T-cell (primary cell): ENCODE measurements at places on chromosomes 2 and 18.

GRCh38 chr2:85433511-85434089 is 15.1 kb downstream of the SH2D6 start:
- DNase-seq: no peak

DNA sequence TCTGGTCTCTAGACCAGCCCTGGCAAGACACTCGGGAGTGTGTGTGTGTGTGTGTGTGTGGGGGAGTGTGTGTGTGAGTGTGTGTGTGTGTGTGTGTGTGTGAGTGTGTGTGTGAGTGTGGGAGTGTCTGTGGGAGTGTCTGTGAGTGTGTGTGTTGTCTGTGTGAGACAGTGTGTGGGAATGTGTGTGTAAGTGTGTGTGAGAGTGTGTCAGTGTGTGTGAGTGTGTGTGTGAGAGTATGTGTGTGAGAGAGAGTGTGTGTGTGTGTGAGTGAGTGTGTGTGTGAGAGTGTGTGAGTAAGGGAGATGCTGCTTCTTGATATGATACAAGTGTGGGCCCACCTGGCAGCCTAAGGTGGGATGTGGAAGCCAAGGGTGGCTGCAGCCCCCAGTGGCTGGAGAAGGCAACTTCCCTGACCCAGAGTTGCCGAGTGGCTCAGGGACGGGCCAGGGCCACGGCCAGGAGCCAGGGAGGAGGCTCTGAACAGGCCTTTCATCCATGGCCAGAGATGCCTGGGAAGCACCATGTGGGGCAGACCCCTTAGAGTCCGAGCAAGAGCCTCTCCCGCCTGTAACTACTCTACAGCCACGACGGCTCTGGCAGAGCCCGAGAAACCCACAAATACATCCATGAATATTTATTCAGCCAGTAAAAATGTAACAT is 159.3 kb upstream of the MYCN start:
- DNase-seq: no peak

- DNase-seq: no peak
These were observed 114.7 kb downstream of the CSRNP3 start for GRCh38 chr2:165584126-165584654.

DNA sequence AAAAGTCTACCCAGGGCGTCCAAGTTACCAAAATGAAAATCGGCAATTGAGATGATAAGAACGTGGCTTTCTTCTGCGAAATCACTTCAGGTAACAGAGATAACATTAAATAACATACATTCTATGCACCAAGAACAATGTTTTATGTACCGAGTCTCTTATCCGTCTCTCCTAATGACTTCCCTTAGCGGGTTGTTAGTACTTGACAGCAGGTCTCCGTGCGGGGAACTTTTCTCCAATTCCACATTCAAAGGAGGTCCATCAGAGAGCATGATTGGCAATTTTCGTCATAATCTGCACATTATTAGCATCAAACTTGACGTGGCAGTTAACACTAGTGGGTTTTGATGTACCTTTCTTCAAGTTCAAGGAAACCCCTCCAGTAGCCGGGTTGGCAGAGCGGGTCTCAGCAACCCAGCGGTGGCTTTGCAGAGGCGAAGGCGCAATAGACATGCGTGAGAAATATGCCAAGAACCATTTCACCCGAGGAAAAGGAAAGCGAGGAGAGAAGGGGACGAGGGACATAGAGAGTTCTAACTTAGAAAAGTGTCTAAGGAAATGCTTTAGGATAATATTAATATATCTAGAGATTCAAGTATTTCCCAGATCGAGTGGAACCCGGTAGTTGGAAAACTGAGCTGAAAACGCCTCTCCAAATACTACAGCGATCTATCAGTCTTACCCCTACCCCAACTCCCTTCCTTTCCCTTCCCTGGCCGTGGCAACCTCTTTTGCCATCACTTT is 5.0 kb downstream of the EVX2 start:
- no peak for DNase-seq

- DNase-seq: no peak
These were observed 34.6 kb downstream of the ADCY3 start for GRCh38 chr2:24885221-24886125.

GRCh38 chr2:132668987-132669907 is 758 bp downstream of the LYPD1 start:
- DNase-seq: no peak

- no peak for DNase-seq
These were observed 33.8 kb upstream of the NFATC1 start for GRCh38 chr18:79361766-79362522.

DNA sequence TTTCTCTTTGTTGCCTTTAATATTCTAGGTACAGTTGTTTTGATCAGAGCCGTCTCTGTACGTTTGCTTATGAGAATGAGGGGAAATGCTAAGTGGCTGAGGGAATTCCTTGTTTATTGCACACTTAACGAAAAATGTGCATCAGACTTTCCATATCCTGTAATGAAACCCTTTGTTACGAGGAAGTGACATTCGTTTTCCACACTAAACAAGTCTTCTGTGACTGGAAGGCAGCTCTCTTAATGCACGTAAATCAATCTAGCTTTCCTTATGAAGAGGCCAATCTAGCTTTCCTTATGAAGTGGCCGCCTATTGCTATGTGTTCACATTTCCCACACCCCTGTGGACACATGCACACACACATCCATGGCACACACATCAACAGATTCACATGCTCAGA is 186.2 kb downstream of the SNTG2 start:
- no peak for DNase-seq

DNA sequence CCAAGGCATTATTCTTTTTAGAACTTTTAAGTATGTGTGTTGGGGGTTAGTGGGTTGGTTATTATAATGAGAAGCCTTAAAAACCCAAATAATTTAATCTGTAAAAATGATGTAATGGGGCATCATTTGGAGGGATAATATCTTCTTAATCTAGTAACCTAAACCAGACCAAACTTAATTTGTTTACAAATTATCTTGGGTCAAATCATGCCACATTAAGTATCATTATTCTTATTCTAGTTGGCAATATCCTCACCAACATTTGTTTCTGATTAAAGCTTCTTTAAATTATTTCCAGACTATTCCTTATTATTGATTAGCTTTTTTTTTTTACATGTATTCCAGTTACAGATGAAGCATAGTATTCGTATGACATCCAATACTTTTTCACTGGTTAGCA is 85.5 kb upstream of the VWC2L start:
- no peak for DNase-seq

- DNase-seq: no peak
These were observed 757.4 kb downstream of the SATB2 start for GRCh38 chr2:198700319-198700718.

- DNase-seq: no peak
These were observed 3.7 kb downstream of the TNFRSF11A start for GRCh38 chr18:62328586-62329525.

GRCh38 chr2:64352292-64352691 is 101.7 kb upstream of the LGALSL start:
- DNase-seq: no peak

- DNase-seq: no peak
These were observed 122.5 kb downstream of the PLA2R1 start for GRCh38 chr2:159939946-159940345.

DNA sequence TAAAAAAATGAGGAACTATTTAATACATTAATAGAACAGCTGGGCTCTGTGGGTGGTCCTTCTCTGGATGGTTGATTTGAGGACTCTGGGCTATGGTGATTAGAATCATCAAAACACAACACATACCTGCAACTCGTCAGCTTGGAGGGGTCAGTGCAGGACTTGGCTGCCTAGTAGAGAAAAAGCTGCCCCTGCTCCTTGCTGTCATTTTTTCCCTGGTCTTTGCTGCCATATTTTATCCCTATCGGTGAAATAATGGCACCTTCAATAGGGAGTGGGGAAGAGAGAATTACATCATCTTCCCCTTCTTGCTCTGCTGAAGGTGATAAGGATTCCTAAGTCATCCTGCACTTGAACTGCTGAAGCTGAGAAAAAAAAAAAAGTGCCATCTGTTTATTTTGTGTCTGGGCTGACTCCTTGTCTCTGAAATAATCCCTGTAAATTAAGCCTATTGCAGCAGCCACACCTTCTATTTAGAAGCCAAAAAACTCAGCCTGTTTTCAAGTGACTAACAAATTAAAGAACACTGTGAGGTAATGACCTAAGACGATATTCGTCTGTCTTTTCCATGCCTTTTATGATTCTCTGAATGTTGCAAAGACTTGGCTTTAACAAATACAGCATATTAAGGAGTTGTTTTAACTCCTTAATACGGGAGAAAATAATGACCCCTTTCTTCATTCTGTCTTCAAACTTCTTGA is 89.3 kb downstream of the ACVR1 start:
- no peak for DNase-seq

DNA sequence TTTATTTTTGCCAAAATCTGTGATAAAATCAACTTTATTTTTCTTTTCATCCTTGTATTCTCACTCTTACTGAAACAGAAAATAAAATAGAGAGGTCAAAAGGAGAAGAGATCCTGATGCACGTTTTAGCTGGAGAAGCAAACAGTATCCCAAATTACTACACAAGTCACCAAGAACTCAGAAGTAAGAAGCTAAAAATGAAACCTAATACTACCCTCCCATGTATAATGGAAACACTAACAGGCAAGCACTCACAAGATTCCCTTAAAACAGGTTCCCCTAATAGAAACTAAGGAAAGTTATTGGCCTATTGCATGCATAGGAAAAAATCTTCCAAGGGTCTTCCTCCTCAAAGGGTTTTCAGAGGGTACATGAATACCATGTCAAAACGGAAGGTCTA is 927.0 kb downstream of the ERBB4 start:
- no peak for DNase-seq

- DNase-seq: no peak
These were observed 28.2 kb upstream of the ZEB2 start for GRCh38 chr2:144548088-144548487.

DNA sequence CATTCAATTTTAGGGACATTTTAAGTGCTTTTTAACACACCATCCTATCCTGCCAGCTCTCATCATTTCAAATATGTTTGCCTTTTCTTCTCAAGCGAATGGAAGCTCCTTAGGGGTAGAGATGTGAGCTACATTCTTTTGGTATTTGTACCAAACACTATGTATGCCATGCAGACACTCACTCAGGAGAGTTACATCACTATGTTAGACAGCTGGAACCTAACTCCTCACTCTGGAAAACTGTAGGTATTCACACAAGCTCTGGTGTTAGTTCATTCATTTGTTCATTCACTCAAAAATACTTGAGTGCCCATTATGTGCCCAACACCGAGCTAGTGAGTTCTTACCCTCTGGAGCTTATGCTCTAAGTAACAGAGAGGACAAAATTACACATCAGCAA is 26.4 kb upstream of the RNU4ATAC start:
- no peak for DNase-seq
